ENCODE measurements at places on chromosomes 11 and 22.

DNA sequence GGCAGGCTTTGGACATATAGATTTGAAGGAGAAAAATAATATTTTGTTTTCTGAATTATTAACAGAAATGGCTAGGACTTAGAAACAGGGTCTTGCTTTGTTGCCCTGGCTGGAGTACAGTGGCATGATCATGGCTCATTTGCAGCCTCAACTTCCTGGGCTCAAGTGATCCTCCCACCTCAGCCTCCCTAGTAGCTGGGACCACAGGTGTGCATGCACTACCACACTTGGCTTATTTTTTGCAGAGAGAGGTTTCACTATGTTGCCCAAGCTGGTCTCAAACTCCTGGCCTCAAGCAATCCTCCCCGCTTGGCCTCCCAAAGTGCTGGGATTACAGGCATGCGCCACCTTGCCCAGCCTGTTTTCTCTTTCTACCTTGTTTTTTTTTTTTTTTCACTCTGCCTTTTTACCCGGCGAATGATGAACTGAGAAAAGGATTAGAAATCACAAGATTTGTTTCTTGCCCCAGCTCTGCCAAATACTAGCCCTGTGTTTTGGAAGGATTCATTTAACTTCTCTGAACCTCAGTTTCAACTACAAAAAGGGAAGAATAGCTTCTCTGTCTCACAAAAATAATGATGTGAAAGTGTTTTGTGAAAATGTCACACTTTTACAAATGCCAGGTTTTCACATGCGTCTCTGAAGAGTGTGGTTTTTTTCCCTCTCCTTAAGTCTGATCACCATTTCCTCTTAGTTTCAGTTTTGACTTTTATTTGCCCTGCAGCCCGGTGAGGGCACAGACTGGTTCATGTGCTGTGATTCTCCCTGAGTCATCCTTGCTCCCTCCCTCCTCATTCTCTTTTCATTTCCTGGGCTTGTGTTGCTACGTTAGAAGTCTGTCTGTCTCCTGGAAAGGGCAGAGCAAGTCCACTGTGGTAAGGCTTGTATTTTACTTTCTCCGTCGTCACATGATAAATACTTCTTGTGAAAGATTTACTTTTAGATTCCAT is 67.7 kb downstream of the BCL2L13 start:
- peak; percentile 48 for DNase-seq

DNA sequence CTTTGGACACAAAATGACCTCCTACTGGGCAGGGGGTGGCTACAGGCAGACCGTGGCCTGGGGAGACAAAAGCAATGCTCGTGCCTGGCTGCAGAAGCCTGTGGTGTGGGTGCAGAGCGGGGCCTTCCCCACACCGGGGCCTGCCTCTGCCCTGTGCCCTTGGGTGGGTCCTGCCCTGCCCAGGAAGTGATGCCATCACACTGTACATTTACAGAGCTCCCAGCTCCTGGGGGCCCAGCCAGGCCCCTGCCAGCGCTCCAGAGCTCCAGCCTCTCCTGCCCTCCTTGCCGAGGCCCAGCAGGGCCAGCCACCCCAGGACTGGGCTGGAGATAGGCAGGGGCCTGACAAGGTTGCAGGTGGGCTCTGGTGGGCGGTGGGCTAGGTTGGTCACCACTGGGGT is 40.1 kb downstream of the MUC5B start:
- peak; percentile 23 for DNase-seq

GRCh38 chr11:60396799-60397198 is 540 bp downstream of the MS4A14 start:
- DNase-seq = no peak

DNA sequence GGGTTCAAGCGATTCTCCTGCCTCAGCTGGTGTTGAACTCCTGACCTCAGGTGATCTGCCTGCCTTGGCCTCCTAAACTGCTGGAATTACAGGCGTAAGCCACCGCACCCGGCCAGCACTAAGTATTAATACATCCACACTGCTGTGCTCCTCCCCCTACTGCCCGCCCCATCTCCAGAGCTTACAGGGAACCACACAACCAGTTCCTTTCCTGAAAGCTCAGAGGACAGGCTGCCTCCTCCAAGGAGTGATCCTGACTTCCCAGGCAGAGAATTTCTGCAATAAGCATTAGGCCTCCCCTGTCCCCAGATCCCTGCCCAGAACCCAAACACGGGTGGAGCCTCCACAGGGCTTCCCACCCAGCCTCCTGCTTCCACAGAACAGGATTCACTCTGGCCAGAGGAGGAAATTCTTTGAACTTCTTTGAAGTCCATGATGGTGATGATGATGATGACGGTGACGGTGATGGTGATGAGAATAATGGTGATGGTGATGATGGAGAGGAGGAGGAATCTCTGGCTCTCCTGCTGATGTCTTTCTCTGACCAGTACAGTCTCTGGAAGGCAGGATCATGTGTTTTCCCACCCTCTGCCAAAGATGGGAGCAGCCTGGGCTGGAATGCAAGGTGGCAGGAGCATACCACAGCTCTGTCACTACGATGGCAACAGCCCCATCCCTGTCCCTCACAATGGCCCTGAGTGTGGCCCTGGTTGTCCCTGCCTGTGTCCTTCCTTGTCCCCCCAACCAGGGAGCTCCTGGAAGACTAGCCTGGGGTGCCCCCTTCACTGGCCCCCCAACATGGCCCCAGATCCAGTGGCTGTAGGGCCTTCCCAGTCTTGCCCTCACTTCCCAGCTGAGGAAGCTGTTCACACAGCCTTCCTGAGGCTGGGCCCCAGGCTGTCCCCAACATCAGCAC is 33.5 kb upstream of the CSNK1E start:
- no peak for DNase-seq

DNA sequence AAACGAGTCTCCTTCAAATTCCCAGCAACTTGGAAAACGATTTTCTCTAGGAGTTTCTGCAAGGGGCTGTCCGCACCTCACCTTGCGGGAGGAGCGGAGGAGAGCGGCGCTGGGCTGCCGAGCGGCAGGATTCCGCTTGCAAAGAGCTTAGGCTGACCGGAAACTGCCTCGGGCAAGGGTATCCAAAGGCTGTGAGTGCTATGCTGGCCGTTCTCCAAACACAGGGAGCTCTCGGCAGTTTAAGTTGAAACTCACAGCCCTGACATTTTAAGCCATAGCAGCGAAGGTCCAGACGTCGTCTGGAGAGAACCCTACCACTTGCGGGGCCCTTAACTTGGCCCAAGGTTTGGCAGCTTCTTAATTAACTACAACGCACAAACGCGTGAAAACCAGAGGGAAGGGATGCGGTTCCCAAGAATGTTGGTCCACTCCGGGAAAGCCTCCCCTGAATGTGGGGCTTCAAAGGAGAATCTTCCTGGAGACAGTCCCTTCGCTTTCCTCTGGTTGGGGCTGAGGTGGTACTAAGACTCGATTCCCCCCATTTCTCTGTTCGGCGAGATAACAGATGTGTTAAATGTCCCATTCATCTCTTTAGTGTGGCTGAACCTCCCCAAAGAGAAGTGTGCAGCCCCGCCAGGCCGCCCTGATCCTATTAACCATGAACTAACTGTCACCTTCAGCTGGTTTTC is 1.1 kb upstream of the DBX1 start:
- no peak for DNase-seq

DNA sequence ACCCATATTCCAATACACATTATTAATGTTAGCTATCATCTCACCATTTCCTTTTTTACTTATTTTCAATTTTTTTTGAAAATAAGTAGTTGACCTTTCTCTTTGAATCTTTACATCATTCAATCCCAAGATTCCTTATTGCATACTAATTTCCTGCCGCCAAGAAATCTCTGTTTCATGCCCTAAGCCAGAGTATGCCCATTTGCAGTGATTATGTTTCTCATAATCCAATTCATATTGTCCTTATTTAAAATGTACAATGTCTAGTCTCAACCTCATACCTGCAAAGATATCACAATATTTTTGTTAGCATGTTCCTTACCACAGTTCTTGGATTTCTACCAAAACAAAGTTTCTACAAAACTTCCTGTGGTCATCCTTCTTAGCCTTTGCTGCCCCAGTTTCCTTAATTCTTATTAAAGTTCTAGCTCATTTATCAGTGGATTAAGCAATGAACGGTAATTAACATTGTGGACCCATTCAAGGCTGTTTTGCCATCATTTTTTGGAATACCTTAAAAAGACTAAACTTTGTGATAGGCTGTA is 75.3 kb downstream of the CD44 start:
- DNase-seq = no peak

Data from activated naive CD8-positive, alpha-beta T cell treated with anti-CD3 and anti-CD28 coated beads for 36 hours (primary cell).